ENCODE measurements at places on chromosomes 2 and 18.

GRCh38 chr2:237980087-237980486 is 13.3 kb downstream of the UBE2F start:
- DNase-seq: no peak

DNA sequence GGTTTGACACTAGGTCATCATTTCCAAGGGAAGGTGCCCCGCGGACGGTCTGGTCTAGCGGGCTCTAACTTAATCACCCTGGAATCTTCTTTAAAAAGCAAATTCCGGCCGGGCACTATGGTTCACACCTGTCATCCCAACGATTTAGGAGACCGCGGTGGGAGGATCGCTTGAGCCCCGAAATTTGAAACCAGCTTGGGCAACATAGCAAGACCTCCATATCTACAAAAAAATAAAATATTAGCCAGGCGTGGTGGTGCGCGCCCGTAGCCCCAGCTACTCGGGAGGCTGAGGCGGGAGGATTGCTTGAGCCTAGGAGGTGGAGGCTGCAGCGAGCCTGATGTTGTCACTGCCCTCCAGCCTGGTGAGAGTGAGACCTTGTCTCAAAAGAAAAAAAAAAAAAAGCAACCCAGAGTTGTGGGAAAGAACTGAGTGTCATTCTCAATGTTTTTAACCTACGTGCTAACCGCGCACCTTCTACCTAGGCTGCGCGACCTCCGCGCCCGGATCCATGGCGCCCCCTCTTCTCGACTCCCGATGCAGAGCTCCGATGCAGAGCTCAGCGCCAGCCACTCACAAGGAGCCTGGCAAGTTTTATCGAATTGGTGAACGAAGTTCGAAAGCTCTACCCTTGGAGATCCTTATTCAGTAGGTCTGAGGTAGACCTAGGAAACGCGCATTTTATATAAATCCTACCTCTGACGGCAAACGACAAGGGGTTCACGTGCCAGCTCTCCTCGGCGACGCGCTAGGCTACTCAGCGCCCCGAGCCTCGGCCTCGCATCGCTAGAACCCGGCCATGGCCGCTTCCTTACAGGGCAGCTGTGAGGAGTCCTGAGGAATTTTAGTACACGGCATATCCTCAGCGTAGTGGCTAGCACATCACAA is 888 bp upstream of the TWSG1 start:
- DNase-seq: no peak

DNA sequence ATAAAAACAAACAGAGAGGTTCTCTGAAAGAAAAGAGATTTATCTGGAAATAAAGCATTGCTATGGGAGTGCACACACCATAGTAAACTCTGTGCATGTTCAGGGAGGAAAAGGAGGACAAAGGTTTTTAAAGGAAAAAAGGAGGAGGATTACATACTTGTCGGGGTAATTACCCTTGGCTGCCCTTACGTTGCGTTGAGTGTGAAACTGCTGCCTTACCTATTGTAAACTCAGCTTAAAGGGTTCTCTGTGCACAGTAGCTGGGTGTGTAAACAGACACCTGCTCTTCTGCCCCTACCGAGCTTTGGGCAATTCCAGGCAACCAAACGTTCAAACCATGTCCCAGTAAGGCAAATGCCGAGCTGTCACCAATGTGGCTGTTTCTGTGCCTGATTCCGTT is 29.6 kb upstream of the PXDN start:
- DNase-seq: no peak

DNA sequence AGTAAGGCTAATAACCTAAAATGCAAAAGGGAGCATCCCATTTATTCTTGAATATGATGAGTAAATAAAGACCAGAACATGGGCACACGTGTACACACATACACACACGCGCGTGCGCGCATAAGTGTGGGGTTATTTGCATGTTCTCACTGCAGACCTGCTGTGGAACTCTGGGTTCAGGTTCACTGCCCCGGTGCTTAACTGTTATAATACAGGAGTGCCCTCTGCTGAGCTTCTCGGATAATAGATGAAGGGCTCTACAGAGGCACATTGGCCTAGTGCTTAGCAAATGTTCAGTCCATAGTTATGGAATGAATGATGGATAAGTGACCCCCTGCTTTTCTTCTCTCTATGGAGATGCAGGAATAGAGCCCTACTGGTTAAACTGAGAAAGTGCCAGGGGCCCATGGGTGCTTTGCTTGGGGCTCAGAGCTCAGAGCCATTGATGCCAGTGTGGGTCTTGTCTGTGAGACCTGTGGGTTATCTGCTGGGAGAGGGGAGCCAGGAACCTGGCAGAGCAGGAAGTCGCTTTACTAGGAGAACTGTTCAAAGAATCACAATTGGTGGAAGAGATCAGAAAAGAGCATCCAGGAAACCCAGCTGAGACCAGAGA is 3.6 kb upstream of the ARL4C start:
- peak; percentile 38 for DNase-seq

- DNase-seq: peak; percentile 49
Observed at GRCh38 chr18:12659904-12660605, 2.1 kb upstream of the SPIRE1 start.

- DNase-seq: no peak
Observed at GRCh38 chr18:23143016-23143814, 7.9 kb downstream of the CABLES1 start.

DNA sequence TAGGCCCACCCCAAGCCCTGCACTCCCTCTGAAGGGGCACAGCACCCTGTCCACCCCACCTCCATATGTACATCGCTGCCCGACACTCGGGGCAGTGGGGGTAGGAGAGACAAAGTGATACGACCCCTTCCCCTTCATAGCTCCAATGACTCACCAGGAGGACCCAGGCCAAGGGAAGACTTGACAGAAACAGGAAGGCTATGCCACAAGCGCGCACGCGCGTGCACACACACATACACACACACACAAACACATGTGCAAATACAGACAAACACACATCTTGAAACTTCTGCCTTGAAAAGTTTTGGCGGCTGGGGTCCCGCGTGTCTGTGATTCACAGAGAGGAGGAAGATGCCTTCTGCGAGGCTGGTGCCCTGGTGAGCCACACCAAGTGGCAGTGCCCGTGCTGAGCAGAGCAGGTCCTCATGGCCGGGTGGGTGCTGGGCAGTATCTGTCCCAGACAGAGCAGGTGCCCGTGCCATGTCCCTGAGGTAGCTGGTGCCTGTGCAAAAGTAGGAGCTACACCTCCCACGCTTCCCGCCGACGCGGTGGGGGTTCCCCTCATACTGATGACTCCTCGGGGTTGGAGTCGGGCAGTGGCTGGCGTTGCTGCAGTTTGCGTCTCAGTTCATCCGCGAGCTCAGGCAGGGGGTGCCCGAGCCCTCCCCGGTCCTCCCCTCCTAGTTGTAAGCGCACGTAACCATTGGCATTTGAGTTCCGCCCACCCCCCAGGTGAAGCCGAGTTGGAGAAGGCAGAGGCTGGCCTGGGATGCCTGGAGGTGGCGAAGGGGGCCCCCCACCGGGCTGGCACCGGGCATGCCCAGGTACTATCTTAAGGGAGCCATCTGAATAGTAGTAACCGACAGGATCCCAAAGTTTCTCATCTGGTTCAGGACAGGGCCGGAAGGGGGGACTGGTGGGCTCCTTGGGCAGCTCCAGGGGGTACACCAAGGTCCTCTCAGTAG is 2.5 kb upstream of the ANKRD39 start:
- DNase-seq: no peak

DNA sequence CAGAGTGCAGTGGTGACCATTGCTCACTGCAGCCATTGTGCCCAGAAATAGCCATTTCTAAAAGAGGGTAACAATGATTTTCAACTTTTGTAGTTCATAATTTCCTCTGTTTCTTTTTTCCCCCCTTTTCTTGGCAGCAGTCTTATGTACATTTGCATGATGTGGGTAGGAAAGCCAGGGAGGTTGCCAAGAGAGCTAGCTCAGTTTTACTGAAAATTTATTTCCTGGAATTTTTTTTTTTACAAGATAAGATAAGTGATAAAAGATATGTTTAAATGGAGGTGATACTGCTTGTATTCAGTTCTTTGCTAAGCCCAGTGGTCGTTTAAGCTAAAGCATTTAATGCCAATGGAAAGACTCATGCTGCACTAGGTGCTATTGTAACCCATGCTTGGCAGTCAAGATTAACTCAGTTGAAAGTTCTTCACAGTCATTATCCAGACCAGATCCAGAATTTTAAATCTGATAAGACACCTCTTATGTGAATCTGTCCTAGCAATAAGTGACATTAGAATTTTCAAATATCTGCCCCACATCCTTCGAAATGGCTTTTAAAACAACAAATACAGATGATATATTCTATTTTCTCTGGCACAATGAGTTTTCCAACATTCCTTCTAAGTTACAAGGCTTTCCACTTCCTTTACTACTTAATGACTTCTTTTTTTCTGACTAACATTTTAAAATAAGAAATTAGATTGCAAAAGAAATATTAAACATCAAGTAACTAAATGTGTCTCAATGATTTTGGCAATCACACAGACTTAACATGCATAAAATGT is 4.4 kb upstream of the ATP8B1 start:
- DNase-seq: no peak

DNA sequence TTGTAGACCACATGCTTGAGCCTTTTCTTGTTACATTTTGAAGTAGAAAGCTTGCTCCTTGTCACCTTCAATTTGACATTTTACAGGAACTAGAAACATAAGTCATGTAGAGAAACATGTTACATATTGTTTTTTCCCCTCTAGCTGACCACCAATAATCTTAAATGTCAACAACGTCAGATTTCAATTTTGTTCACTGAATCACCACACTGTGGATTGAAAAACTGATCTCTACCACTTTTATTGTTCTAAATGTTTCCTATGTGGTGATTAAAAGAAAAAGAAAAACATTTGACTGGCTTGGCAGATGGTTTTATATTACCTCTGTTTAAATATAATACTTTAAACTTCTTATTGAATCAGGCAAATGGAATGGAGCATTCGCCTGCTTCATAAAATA is 87.7 kb downstream of the DSEL start:
- no peak for DNase-seq

DNA sequence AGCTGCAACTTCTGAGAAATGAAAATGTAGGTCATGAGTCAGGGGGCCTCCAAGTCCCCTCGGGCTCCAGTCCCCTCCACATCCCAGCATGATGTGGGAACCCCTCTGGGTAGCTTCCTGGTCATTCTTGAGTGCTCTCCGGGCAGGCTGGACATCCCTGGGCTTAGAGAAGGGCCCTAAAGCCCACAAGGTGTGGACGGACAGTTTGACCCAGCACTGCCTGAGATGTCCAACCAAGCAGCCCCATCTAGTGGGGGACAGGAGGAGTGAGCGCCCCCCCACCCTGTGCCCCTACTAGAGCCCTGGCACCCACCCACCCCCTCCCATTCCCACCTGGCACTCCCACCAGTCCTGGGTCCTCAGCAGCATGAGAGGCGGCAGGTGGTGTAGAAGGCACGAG is 46.0 kb downstream of the CYP27C1 start:
- no peak for DNase-seq

DNA sequence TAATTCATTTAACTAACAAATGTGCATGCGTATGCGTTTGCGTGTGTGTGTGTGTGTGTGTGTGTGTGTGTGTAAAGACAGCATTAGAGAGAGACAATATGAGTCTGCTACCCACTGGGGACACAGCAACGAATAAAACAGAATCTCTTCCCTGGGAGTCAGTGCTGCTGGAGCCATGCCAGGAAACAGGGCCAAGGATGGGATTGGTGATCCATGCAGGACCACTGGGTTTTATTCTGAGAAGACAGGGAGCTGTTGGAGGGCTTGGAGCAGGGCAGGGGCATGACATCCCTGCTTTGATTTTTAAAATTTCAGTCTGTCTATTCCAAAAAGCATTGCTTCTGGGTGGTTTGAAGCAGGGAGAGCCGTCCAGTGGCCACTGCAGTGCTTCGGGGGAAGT is 62.9 kb downstream of the PDCL3 start:
- peak; percentile 22 for DNase-seq

GRCh38 chr2:9972621-9973479 is 21.4 kb downstream of the GRHL1 start:
- DNase-seq: no peak
